ENCODE measurements at places on chromosomes 7 and 10.

DNA sequence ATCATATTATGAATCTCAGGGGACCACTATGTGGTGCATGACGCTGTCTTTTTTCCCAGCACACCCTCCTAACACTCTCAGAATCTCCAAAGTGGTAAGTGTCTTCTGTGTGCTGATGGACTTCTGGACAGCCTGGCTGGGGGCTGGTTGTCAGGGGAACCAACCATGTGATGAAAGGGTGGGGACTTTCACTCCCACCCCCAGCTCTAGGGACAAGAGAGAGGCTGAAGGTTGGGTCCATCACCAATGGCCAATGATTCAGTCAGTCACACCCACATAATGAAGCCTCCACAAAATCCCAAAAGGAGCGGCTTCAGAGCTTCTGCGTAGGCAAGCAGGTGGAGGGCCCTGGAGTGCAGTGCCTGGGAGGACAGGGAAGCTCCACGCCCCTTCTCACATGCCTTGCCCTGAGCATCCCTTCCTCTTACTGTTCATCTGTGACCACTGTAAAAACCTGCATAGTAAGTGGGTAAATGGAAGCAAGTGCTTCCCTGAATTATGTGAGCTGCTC is 44.6 kb downstream of the RASGEF1A start:
- no peak for DNase-seq

- DNase-seq, result no peak
These were observed 52.2 kb downstream of the CALML3 start for GRCh38 chr10:5576780-5577624.

DNA sequence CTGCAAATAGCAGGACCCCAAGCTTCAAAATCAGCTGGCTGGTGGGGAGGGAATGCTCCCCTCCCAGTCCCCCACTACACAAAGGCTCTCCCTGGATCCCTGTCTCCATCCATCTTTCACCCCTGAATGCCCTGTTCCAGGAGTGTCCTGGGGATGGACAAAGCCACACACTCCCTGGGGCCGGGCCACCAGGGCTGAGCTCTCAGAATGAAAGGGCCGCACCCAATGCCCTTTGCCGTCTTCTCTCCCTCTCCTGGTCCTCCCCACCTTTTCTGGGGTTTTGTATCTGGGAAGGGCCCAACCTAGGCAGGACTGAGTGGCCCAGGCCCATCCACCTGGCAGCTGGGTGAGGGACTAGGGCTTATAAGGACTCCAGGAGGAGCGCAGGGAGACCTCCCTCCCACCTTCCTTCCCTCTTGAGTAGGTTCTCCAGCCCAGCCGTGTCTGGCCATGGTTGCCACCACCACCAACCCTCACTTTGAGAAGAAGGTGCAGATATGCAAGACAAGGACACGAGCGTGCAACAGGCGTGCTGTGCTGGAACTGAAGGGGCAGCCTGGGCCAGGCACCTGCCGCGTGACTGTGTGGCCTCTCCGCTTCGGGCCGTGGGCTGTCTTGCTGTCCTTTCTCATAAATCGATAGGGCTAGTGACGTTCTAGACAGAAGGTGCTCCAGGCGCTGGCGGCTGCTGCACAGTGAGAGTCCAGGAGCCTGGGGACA is 157.1 kb downstream of the TCERG1L start:
- DNase-seq, result no peak

DNA sequence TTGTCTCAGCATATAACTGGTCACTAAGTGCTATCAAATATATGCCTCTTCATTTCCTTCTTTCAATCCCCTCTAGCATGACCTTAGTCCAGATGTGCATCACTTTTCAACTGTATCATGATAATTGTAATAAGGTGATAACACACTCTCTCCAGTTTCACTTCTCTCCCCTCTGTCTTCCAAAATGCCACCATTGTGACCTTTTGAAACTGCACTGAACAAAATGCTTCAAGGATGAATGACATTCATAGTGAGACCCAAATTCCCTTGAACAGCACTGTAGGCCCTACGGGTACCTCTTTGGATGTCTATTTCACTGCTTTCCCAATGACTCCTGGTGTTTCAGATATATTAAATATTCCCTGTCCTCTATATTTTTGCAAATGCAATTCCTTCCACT is 224.8 kb downstream of the DNAJB9 start:
- DNase-seq, result no peak

DNA sequence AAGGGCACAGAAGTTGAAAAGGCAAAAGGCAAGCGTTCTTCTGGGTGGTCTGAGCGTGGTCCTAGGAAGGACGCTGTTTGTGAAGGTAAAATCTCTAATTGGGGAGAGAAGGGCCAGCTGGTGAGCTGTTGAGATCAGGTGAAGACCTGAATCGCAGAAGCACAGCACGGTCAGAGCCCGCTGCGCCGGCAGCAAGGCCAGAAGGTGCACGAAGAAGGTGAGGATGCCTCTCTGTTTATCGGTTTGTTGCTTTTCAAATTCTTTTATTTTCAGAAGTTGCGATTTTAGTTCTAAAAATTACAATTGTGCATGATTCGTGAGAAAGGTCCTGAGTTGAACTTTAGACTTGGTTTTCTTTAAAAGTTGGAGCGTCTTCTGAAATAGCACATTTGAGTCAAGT is 247.8 kb upstream of the FOXK1 start:
- no peak for DNase-seq

DNA sequence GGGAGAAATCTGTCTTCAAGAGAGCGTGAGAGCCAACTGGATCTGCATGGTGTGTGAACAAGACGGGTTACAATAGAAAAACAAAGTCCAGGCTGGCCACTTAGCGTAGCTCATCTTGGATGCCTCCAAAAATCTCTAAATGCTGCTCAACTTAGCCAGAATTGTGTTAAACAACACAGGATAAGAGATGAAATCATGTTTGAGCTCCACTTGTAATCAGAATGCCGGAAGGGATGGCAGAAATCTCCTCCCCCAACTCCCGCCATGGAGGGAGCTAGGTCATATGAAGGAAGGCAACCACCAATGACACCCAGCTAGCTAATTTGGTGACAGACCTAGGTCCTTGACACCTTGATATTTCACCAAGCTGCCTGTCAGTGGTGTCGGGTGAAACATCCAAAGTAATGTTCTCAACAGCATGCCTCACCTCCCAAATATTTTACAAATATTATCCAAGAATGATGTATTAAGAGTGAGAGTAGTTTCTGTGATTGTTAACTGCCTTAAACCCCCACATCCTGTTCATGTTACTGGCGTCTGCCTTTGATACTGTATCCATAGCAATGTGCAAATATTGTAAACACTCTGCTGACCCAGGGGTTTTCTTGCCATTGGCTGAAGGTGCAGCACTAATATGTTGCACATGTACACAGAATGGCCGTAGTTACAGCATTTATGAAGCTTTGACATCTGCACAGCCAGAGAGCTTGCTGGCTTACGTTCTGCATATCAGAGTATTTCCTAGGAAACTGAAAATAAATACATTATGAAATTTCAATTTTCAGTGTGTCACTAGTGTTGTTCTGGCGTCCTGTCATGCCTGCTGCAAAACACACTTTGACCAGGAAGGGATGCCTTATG is 25.8 kb downstream of the TMEM254 start:
- no peak for DNase-seq

GRCh38 chr10:34373211-34373610 is 441.9 kb downstream of the PARD3 start:
- no peak for DNase-seq

DNA sequence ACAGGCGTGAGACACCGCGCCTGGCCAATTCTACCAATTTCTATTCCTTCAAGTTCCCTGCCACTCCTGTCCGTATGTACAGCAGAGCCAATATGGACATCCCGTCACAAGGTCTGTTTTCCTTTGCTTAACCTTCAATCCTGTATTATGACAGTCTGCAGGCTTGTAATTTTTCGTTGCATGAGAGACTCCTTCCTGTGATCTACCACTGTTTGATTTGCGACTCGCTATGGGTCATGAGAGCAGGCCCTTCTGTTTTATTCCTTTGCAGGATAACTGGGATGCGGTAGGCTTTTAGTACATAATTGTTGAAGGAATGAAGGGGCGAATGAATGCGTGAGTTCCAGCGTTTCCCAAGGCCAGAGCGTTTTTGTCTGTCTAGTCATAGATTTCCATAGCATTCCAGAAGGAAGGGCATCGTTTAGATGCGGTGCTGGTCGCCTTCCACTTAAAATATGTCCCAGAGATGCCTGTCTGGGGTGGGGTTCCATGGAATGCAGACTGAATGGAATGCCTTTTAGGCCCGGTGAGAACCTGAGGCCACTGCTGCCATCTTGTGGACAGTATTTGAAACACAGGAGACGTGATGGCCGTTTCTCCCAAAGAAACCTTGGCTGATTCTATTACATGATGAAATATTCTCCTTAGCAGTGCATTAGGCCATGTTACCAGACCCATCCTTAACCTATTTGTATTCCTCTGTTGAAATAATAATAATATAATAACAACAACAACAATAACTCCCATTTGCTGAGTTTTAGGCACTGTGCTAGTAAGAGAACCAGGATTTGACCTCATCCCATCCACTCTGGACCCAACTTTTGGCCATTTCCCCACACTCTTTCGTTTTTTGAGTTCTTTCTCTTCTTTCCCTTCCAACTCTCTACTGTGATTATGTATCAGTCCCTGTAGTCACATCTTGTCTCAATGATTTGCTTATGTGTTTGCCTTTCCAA is 193.2 kb downstream of the MYOF start:
- DNase-seq, result peak; percentile 93

DNA sequence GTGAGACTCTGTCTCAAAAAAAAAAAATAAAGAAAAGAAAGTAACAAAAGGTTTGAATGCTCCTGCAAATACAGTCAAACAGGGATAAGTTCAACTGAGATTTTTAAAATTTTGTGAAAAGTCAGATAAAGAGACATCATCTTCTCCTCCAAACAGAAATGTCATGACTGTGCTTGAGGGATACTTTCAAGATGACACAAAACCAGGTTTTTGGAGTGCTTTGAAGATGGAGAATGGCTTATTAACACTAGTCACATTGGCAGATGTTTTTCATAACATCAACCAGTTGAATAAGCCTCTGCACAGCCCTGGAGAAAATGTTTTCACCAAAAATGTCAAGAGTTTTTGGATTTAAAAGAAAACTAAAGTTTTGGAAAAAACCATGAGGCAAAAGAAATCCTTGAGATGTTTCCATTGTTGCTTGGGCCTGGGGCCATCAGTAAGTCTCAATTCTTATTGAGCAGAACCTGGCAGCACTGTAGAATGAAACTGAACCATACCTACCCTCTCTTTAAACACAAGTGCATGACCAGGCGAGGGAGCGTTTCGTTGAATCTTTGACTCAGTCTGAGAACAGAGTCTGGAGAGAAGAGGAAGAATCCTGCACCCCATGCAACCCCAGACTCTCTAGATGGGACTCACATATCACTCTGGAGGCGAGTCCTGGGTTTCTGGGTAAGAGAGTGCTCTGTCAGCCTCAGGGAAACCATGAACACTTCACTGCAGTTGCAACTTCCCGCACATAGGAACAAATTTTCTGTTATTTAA is 37.4 kb upstream of the PRKCQ start:
- DNase-seq, result no peak

DNA sequence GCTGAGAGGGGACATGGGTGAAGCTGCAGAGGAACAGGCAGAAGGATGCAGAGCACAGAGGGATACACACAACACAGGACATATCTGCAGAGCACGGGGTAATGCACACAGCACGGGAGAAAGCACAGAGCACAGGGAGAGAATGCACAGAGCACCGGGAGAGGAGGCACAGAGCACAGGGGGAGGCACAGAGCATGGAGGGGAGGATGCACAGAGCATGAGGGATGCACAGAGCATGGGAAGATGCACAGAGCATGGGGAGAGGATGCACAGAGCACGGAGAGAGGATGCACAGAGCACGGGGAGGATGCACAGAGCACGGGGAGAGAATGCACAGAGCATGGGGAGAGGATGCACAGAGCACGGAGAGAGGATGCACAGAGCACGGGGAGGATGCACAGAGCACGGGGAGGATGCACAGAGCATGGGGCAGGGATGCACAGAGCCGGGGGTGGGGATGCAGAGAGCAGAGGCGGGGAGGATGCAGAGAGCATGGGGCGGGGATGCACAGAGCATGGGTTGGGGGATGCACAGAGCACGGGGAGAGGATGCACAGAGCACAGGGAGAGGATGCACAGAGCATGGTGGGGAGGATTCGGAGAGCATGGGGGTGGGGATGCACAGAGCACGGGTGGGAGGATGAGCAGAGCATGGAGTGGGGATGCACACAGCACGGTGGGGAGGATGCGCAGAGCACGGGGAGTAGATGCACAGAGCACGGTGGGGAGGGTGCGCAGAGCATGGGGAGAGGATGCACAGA is 230.0 kb downstream of the ADAM12 start:
- DNase-seq, result no peak

DNA sequence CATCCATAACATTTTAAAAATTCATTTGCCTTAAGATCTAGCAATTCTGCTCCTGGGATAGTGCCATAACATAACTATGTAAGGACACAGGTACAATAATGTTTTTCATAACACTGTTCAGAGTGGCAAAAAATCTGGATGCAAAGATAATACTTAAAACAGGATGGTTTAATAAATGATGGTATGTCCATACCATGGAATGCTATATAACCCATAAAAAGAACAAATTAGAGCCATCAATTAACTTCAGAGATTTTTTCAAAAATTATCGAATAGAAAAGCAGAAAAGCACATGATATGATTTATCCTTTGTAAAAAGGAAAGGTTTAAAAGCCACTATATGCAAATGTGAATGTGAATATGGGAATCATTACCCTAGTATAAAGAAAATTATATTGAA is 193.4 kb upstream of the LRRN3 start:
- DNase-seq, result no peak

GRCh38 chr7:3517344-3517743 is 216.3 kb downstream of the SDK1 start:
- DNase-seq, result no peak

DNA sequence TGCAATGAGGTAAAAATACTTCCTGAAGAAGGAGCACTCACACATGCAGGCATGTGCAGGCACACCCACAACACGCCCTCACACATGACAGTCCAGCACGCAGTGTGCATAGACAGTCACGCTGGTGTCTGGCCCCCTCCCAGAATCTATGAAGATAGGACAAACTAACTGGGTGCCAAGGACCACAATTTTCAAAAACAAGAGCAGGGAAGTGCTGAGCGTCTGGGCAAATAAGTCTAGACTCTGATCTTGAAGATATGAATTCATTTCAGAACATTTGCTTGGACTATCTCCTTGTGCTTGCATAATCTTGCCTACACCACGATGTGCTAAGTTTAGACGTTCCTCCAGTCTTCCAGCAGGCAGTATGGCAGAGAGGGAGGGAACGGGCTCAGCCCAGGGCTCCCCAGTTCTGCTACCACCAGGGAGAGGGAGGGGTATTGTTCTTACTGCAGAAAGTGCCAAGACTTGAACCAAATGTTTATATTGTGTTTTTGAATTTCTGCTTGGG is 276.5 kb upstream of the KLF6 start:
- no peak for DNase-seq

GRCh38 chr10:26216585-26217395 is at the start of gene GAD2:
TSS of gene GAD2 (plus strand) at chr10:26216774. CDS start at chr10:26216810, 36 bp downstream.
- no peak for DNase-seq

- DNase-seq, result no peak
These were observed 113.1 kb upstream of the SEMA3C start for GRCh38 chr7:81031996-81032395.

DNA sequence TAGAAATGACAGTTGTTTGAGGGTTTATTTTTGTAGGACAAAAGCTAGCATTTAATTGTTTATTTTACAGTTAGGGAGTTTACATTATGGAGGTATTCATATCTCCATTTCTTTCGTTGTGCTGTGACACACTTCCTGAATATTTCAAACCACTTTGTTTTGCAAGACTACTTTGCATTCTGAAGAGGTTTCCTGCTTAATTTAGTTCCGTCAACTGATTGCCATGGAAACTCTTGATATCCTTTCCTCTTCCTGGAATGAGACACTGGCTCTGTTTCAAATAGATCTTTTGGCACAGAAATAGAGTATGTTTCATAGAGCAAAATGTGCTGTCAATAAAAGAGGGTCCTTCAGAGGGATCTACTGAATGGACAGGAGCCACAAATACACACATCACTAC is 159.5 kb upstream of the AGR3 start:
- DNase-seq, result no peak

All from SW480 (cell line).